Activated T-cell treated with anti-CD3 and anti-CD28 coated beads, Interleukin-2, amount 50 U/mL, for 48 hours (primary cell): ENCODE measurements at places on chromosomes 3 and 15.
A peak's percentile ranks its signal among the peaks of the same experiment; 100 is the strongest.

GRCh38 chr3:79086514-79086913 is 681.3 kb downstream of the ROBO1 start:
- peak; percentile 21 for DNase-seq

DNA sequence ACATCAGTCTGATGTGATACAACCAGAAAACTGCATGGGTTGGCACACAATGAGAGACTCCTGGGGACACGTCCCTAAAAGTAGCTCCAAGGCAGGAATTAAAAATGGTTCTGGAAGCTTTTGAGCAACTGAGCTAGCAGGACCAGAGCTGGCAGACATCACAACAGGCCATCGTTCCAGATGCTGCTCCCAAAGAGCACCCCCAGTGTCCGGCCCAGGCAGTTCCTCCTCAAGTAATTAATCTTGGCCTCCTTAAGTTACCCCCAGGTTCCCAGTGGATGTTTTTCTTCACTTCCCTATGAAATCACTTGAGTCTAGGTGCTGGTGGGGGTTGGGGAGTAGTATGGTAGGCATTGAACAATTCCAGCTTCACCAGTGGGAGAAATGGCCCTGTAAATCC is 711.6 kb downstream of the MECOM start:
- DNase-seq = no peak

- no peak for DNase-seq
Observed at GRCh38 chr3:104909198-104909597, 457.5 kb upstream of the ALCAM start.

- DNase-seq = no peak
Observed at GRCh38 chr15:72824781-72825180, 41.2 kb upstream of the ADPGK start.

DNA sequence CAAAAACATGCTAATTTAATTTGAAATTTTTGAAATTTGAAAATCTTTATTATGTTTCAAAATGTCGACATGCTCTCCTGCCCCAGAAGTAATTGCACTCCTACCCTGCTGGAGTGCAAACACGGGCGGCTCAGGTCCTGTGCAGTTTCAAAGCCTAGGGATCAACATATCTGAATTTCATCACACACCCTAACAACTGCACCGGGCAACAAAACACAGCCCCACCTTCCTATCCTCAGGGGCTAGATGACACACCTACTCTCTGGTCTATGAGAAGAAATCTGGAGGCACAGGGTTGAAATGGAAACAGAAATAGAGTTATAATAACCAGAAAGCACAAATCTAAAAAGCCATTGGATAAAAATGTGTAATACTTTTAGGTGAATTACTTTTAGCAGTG is 61.4 kb downstream of the BFSP2 start:
- no peak for DNase-seq

DNA sequence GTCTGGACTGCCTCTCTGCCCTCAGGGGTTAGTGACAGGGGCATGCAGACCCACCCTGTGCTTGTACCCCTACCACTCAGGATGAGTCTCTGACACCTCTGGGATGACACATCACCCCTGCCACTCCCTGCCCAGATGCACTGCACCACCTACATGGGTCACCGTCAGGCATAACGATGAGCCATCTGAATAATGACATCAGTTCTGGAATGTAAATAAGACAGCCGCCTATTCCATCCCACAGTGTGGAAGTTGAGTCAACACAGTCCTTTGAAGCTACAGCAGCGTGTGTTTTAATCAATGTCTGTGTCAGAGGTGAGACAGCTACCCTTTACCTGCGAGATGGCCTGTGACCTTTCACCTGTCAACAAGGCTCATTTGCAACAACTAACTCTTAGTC is 268.7 kb upstream of the ARRDC4 start:
- DNase-seq = no peak

- no peak for DNase-seq
Observed at GRCh38 chr3:158792709-158793108, 9.1 kb upstream of the MFSD1 start.

DNA sequence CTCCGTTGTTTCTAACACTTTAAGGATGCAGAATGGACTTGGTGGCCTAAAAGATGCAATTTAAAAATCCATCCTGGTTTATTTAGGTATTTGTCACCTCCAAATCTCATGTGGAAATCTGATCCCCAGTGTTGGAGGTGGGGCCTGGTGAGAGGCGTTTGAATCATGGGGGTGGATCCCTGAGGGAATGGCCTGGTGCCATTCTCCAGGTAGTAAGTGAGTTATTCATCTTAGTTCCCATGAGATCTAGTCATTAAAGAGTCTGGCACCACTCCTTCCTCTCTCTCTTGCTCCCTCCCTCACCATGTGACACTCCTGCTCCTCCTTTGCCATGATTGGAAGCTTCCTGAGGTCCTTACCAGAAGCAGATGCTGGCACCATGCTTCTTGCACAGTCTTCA is 339.1 kb downstream of the NTRK3 start:
- no peak for DNase-seq

- DNase-seq = no peak
Observed at GRCh38 chr3:127569160-127569559, 21.4 kb downstream of the TPRA1 start.

DNA sequence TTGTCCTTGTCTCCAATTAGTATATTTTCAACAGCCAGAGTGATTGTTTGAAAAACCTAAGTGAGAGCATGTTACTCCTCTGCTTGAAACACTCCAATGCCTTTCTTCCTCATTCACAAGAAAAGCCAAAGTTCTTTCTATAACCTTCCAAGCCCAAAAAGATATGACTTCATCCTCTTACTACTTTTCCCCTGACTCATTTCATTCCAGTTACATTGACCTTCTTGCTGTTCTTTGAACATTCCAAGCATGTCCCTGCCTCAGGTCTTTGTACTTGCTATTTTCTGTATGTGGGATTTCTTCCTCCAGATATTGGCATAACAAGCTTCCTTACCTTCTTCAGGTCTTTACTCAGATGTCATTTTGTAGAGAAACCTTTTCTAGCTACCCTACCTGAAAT is 28.3 kb downstream of the EHHADH start:
- no peak for DNase-seq

- DNase-seq = no peak
Observed at GRCh38 chr3:152330559-152330958, 61.8 kb downstream of the MBNL1 start.

- DNase-seq = no peak
Observed at GRCh38 chr3:25056036-25056755, 371.9 kb upstream of the RARB start.

DNA sequence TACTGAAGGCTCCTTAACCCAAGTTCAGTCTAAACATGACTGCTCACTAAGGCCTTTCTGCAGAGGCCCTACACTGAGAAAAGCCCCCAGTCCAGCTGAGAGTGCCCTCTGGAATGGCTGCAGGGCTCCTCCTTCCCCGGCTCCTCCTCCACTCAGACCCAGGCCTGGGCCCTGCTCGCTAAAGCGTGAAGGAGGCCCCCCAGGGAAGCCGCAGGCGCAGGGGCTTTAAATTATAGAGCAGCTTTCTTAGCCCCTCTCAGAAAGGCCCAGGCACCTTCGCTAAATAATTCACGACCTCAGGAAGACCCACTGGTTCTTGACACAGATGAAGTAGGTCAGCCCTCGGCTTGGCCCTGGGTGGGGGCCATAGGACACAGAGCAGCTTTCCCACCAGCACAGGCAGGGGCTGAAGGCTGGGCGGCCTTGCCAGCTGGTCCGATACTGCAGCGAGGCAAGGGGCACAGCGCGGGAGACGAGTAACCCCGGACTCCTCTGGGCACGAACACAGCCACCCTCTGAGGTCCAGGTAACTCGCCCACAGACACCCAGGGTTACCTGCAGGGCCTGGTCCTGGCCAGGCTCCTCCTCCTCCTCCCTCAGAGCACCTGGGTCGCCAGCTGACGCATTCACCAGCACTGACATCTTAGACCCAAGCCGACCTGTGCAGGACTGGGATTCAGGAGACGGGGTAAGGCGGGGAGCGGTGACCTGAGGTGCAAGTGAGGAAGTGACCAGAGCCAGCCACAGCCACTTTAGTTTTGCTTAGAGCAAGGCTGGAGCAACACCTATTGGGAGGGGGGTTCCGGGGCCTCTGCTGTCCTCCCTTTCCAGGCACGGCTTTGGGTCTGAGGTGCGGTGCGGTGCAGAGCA is 36.9 kb downstream of the RBPMS2 start:
- DNase-seq = no peak

DNA sequence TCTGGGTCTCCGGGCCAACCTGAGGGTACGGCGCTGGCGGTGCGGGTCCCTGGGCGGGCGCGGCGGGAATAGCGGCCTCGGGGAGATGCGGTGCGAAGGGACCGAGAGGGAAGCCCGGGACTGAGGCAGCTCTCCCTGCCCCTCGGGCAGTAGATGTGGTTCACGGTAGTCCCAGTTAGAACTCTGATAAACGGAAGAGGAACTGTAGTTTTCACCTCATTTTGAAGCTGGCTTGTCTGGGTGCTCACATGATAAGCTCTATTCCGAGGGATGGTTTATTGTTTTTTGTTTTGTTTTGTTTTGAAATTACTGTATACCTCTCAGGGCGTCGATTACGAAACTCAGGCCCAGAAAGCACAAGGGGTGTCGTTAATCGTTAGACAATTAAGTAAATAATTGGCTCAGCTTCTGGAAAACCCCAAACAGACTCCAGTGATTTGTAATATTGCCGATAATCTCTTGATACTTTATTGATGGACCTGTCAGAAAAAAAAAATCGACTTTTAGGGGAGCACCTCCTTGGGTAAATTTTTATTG is 413 bp downstream of the NUSAP1 start:
- no peak for DNase-seq

- DNase-seq = no peak
Observed at GRCh38 chr15:90519688-90520087, 10.0 kb upstream of the CRTC3 start.

GRCh38 chr3:175433026-175433674 is 574.0 kb downstream of the NAALADL2 start:
- no peak for DNase-seq
